ENCODE measurements at places on chromosomes 13 and 19.

GRCh38 chr19:10021863-10022262, 8.6 kb downstream of the RDH8 start:
- DNase-seq, result no peak

GRCh38 chr13:96274046-96274445, 184.1 kb downstream of the HS6ST3 start:
- no peak for DNase-seq

DNA sequence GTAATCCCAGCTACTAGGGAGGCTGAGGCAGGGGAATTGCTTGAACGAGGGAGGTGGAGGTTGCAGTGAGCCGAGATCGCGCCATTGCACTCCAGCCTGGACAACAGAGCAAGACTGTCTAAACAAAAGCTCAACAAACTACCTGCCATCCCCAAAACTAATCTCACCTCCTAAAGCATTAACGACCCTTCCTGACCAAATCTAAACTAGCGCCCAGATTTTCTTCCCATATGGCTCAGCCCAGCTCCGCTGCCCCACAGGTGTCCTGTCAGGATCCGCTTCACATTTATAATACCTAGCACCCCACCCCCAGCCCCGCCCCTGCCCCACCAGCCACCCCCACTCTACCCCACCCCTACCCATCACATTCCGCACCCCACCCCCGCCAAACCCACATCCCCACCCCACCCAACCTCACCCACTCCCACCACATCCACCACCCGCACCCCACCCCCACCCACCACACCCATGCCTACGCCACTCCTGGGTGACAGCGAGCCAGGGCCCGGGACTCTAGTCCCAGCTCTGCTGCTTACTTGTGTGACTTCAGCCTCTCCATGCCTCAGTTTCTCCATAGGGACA, 599 bp downstream of the C19orf12 start:
- no peak for DNase-seq

GRCh38 chr13:43077906-43078305, 54.5 kb downstream of the DNAJC15 start:
- DNase-seq, result no peak
